Pons (tissue), 1 donor: ENCODE measurements at places on chromosomes 4 and X.

- DNase-seq, result no peak
Observed at GRCh38 chr4:161936625-161937550, 226.9 kb downstream of the FSTL5 start.

GRCh38 chrX:20263474-20263873 is 3.2 kb downstream of the RPS6KA3 start:
- peak; percentile 25 for DNase-seq

- DNase-seq, result no peak
Observed at GRCh38 chr4:163269166-163269565, 63.2 kb downstream of the NPY1R start.

DNA sequence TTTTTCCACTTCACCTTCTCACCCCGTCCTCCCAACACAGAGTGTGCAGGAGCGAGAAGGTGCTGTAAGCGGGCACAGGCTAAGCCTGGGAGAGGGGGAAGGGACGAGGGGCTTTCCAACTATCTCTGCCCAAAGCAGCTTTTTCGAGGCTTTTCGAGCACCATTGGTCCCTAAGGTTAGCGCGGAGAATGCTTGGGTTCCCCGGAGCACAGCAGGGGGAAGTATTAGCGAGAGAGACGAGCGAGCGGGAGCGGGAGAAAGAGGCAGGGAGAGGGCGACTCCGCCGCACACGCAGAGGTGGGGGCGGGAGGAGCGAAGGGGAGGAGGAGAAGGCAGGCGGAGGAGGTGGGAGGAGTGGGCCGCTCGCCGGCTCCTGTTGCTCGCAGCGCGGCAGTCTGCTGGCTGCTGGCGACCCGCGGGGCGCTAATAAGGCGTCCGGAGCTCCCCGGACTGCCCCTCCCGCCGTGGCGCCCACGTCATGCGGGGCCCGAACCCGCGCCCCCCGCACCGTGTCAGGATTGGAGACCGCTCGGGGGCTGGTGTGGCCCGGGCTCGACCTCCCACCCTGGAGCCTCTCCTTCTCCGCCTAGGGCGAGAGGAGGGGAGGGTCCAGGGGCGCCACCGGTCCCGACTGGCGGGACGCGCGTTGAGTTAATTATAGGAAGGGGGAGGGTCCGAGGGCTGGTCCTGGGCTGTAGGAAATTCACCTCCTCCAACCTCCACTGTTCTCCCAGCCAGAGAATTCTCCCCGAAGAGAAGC is at the start of gene ADAMTS3:
ADAMTS3 (minus strand) TSS at position 263 of the 760 bp plus-strand sequence. CDS start 459 bp downstream, outside the sequence.
- no peak for DNase-seq

DNA sequence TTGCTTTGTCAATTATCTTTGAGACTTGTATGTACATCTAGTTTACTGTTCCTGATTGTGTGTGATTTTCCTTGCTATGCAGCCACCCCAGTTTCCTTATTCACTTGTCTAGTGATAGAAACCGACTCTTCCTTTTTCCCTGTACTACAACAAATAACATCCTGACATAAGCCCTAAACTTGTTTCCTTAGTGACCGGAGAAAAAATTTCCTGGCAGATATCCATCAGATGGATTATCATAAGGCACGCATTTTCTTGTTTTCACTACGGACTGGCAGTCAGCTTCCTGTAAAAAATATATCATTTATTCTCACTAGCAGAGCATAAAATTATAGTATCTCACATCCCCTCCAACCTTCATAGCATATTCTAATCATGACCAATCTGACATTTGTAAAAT is 410.7 kb downstream of the CENPC start:
- DNase-seq, result no peak

GRCh38 chrX:5650904-5651303 is 577.8 kb downstream of the NLGN4X start:
- no peak for DNase-seq

GRCh38 chr4:2712261-2712842 is 43.8 kb downstream of the TNIP2 start:
- no peak for DNase-seq
